ENCODE measurements at places on chromosomes 3 and 15.

GRCh38 chr15:60062826-60063225, 58.7 kb downstream of the FOXB1 start:
- DNase-seq = no peak

DNA sequence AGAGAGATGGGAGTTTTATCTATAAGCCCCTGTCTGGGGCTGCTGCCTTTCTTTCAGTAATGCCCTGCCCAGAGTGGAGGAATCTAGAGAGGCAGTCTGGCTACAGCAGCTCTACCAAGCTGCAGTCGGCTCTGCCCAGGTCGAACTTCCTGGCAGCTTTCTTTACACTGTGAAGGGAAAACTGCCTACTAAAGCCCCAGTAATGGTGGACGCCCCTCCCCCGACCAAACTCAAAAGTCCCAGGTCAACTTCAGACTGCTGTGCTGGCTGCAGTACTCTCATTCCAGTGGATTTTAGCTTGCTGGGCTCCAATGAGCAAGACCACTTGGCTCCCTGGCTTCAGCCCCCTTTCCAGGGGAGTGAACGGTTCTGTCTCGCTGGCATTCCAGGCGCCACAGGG, 65.9 kb upstream of the RARB start:
- no peak for DNase-seq

DNA sequence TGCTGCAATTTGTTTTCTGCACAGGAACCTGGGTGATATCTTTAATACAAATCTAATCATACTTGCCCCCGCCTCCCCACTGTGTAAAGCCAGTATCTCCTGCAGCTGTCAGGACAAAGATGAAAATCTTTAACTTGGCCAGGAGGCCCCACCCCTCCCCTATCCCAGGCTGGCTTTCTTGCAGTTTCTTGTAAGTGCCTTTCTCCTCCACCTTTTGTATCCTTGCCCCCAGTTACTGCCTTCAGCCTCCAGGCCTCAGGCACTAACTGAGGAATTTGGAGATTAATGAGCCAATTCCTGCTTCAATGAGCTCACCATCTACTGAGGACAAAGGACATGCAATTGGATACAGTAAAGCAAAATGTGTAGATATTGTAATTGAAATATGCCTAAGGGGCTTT, 6.5 kb downstream of the GCSAM start:
- DNase-seq = no peak

DNA sequence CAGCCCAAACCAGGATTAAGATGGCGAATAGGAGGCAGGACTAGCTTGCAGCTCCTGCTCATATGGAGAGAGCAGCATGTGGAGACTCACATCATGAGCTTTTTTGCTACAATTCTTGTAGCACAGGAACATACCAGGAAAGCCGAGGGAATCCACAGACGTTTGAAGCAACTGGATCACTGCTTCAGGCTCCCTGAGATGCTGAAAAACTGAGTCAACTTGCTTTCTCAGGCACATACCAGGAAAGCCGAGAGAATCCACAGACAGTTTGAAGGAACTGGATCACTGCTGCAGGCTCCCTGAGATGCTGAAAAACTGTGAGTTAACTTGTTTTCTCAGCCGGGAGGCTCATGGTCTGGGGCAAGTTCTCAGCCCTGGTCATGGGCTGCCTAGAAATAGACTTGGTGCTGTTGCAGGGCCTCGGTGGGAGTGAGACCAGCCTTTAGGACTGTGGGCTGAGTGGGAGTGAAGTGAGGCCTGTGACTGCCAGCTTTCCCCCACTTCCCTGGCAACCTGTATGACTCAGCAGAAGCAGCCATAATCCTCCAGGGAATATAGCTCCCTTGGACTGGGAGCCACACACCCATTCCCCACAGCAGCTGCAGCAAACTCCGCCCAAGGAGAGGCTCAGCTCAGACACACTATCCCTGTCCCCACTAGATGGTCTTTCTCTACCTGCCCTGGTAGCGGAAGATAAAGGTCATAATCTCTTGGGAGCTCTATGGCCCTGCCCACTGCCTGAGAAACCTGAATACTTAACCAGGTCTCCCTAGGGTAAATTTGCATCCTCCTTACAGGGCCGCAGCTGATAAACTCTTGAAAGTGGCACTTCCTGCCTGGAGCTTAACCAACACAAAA, 51.9 kb upstream of the PFN2 start:
- DNase-seq = no peak

DNA sequence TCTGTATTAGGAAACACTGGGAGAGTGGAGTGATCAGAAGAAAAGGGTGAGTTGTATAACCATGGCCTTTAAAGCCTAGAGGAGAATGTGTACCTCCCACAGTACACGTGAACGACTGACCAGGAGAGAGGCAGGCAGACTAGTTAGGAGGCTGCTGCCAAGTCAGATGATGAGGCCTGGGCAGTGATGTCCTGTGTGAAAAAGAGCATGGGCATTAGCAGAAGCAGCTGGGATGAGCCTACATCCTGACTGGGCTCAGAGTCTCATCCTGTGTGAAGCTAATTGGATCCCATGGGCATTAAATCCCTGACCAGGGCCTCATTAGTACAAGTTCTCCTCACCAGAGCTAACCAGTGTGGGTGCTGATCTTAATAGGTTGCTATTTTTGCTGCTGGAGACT, 89.1 kb upstream of the SLC2A2 start:
- no peak for DNase-seq

- no peak for DNase-seq
Measured at GRCh38 chr15:65406424-65407000, 16.2 kb downstream of the IGDCC4 start.

- DNase-seq = no peak
Measured at GRCh38 chr3:120559242-120560061, 36.7 kb upstream of the NDUFB4 start.

DNA sequence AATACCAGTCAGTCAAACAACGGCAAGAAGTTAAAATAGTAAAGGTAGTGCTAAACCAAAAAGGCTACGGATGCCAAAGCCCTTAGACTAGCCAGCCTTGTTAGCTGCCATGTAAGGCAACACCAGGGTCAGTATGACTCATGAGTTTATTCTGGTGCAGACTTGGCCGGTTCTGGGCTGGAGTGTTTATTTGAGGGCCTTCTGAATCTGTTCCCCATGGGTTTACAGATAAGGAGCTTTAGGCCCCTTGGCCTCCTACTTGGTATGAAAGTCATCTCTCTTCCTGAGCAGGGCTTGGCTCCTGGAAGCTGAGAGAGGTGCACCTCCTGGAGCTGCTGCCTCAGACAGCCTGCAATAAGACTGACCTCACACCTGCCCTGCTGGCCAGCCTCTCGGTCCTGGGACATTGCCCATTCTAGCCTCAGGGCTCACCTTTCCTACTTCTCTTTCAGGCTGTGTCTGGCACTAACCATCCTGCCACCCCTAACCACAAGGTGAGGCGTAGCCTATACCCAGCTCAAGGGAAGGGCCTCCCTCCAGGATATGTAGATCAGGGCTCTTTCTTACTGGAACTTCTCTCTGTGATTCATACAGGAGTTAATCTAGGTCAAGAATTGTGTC, 10.4 kb upstream of the RTP1 start:
- no peak for DNase-seq

DNA sequence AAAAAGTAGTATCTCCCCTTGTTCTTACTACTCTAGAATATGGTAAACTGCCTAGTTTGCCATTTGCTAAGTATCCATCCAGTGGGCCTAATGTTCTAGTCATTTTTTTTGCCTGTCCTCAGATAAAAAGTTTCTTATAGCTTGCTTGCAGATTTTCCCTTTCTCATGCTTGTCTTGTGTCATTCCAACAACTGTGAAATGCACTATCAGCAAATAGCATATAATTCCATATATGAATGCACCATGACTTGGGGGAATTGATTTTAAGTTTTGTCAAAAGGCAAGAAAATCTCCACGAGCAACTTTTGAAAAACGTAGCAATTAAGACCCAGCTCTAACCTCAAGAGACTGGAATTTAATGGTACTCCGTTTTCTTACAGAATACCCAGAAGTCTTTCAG, 286.2 kb upstream of the GPR149 start:
- DNase-seq = no peak

GRCh38 chr3:45049807-45050206, 23.7 kb downstream of the CLEC3B start:
- no peak for DNase-seq

- DNase-seq = no peak
Measured at GRCh38 chr15:86267892-86268291, 188.2 kb downstream of the AGBL1 start.

DNA sequence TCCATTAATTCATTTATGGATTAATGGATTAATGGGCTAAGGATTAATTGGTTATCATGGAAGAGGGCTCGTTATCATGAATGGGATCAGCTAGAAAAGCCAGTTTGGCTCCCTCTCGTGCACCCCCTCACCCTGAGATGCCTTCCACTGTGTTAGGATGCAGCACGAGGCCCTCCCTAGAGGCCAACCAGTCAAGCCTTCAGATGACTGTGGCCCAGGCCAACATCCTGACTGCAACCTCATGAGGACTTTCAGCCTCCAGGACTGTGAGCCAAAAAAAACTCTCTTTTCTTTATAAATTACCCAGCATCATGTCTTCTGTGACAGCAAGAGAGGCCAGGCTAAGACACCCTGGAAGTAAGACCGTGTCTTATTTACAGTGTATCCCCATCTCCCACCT, 9.0 kb downstream of the EFCAB12 start:
- DNase-seq = no peak

GRCh38 chr3:126414961-126415660, 20.4 kb downstream of the CFAP100 start:
- DNase-seq = no peak

DNA sequence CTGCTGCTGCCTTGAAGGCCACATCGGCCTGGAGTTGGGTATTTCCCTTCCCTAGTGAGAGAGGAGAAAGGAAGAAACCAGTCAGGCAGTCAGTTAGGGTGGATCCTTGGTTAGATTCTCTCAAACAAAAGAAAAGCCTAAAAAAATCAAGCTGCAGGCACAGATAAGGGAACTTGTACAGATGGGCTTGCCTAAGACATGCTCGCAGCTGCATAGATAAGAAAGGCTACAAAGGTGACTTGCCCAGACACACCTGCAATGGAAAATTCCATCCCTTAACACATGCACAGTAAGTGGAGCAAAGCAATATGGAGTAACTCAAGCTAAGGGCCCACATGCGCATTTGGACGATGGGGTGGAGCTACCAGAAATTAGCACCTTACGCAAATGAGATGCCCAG, 199.7 kb upstream of the ARPP21 start:
- DNase-seq = no peak

- no peak for DNase-seq
Measured at GRCh38 chr3:195556390-195556789, 13.3 kb upstream of the PPP1R2 start.

DNA sequence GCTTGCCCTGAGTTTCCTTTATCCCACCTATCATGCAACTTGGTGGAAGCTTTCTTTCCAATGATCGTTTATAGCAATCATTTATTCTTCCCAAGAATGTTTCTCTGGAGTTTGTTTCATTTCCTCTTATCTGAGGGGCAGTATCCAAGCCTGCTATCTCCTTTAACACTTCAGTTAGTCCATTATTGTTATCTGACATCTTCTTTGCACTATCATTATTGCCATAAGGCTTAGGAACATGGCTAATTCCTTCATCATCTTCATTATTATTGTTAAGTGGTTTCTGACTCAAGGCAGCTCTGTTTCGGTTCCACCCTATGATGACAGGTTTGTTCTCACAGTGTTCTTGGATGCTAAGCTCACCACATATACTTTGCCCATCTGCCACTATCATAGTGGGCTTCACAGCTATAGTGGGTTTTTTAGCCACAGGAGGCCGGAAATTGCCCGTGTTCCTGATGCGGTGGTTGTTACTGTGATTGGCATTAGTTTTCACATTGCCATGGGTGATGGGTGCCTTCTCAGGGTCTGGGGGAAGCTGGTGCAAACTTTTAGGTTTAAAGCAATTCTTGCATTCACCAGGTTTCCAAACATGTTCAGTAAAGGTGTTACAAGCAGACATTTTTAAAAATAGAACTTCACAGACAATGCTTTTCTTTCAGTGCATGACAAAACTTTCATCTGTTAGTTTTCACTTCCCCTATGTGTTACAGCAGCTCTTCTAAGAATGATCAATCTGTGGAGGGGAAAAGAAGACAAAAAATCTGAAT, 110.6 kb upstream of the TSPAN3 start:
- DNase-seq = no peak

DNA sequence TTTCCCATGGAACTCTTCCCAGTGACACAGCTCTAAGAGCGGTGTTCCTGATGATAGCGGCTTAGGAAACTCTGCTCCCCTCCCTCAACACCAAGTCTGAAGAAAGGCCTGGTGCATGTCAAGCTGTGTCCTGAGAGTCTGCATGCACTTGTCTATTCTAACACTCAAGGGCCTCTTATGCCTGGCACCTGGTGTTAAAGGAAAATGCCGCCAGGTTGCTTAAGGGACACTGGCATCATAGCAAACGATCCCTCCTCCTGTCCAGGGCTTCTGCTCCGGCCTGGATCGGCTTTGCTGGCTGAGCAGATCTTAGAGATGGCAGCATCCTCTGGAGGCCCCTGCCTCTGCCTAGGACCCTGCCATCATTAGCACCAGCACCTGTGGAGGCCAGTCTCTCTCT, 121.7 kb downstream of the MEGF11 start:
- no peak for DNase-seq

DNA sequence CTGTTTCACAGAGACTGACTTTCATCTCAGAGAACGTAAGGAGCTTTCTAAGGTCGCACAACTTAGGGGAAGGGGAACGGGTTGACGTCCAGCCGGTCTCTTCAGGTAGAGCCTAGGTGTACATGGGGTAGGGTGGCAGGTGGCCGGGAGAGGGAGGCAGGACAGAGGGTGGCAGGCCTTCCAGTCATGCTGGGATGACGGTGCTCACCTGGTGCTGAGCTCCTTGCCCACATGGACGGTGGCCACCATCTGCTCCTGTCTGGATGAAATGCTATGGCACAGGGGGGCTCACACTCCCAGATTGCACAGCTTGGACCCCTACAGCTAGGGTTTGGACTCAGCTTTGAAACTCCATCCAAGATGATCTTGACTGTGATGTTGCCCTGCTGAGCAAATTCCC, 144.5 kb downstream of the ATP10A start:
- no peak for DNase-seq

DNA sequence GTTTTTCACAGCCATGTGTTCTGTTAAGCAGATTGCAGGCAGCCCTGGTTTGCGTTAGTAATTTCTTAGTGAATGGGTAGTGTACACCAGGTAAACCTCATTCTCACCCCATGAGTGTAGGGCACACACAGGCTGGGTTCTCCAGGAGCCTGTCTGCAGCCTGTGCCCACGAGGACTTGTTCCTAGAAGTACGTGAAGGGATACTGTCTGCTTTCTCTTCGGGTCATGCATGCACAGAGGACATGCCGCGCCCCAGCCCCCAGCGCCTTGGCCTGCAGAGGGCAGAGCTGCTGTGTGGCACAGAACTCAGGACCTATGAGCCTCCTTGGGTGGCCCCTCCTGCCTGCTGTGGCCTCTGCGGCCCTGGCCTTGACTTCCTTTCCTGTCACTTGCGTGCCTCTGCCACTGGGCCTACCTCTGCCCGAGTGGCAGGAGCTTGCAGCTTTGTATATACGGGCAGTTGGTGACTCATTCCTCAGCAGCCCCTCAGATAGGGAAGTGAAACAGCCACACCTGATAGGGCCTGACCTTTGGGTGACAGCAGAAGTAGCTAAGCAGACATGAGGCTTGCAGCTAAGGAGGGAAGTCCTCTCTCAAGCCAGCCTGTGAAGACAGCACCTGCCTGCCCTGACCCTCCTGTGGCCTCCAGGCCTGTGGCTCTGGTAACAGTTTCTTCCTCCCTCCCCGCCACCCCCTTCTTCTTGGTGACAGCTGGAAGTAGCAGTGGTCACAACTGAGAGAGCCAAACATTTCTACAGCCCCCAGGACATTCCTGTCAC, 19.5 kb downstream of the PPCDC start:
- peak; percentile 32 for DNase-seq
